Hippocampal formation (tissue), 2 donors: ENCODE measurements at places on chromosomes 12 and 14.
A peak's percentile ranks its signal among the peaks of the same experiment; 100 is the strongest.

DNA sequence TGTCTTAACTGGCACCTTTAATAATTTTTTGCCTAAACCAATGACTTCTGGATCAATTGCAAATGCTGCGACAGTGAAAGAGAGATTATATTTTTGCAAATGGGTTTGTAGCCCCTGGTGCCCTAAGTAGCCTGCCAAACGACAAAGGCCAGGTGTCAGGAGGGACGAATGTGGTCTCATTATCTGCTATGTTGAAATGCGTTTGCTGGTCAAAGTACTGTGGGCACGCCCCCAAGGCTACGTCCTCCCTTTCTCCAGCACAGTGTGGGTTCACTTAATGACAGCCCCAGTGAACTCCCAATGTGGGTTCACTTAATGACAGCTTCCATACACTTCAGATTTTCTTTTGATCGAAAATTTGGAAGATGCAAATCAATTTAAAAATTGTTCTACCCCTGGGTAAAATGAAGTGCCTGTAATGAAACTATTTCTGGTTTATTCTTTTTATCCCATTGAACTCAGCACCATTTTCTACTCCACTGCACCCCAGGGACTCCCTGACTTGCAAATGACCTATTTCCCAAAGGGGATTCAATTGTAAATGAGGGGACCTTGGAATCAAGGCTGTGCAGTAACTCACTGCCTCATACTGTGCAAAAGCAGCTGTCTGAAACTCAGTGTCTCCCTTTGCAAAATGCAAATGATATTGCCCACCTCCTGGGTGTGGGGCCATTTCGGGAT lies 1.4 kb downstream of the SERPINA11 start:
- no peak for DNase-seq

- DNase-seq: no peak
Observed at GRCh38 chr12:96104566-96104965, 69.2 kb upstream of the LTA4H start.

DNA sequence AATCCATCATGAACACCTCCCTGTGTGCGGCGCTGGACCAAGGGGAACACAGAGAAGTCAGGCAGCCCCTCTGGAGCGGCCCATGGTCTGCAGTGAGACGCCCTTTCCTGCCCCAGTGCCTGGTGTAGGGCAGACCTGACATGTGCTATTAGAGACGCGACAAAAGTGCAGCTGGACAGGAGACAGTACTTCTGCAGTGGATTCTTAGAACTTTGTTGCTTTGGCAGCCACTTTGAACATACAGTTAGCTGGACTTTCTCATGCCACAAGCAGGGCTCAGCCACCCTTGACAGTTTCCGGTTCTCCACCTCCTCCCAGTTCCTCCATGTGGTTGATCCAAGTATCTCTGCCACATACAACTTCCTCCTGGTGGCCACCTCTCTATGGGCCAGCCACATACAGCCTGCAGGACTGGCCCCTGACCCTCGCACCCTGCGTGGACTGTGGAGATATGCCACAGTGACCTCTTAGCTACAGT lies 45.9 kb downstream of the LGMN start:
- no peak for DNase-seq

- no peak for DNase-seq
Observed at GRCh38 chr12:112964067-112964670, 14.2 kb upstream of the OAS2 start.

- peak; percentile 14 for DNase-seq
Observed at GRCh38 chr14:20631880-20632389, 9.6 kb downstream of the OR6S1 start.

DNA sequence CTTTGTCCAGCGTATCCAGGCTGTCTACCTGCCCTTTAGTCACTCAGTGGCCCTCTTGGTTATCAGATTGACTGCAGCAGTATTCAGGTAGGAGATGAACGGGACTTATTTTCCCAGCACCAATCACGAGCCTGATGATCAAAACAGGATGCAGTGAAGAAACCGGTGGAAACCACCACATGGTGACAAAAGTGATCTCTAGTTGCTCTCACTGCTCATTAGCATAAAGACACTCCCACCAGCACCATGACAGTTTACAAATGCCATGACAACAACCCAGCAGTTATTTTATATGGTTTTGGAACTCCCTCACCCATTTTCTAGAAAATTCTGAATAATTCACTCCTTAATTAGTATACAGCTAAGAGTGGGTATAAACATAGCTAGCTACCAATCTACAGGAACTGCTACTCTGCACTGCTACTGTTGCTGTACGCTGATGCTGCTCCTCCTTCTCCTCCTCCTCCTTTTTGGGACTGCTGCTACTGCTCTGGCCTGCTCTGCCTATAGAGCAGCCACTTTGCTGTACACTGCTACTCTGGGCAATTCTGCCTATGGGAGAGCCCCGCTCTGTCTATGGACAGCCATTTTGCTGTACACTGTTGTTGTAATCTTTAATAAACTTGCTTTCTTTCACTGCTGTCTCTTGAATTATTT lies 142.5 kb upstream of the SSTR1 start:
- no peak for DNase-seq

- DNase-seq: no peak
Observed at GRCh38 chr12:130456375-130457199, 118.9 kb downstream of the PIWIL1 start.

- DNase-seq: no peak
Observed at GRCh38 chr12:39815746-39816145, 196.1 kb upstream of the ABCD2 start.

DNA sequence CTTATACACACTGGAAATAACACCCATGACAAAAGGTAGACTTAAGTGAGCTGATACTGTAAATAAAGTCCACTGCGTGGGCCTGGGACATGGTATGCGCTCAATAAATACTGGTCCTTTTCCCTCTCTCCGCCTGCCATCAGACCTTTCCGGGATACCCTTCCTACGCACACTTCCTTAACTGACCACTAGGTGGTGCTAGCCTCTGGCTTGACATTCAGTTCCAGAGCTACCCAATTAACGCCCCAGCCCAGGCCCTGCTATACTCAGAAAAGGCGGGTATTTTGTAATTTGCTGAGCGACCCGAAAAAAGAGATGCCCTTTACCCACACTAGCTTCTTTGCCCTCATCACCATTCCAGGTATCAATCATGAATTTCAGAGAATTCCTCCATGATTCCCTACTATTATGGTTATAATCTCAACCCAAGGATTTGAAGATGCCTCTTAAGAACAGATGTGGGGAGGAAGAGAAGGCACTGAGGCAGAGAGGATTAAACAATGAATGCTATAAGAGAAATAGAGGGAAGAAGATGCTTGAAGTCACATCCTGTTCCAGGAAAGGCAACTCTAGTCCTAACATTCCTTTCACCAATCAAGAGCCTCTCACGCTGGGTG lies 3.9 kb upstream of the LRP1 start:
- peak; percentile 69 for DNase-seq

DNA sequence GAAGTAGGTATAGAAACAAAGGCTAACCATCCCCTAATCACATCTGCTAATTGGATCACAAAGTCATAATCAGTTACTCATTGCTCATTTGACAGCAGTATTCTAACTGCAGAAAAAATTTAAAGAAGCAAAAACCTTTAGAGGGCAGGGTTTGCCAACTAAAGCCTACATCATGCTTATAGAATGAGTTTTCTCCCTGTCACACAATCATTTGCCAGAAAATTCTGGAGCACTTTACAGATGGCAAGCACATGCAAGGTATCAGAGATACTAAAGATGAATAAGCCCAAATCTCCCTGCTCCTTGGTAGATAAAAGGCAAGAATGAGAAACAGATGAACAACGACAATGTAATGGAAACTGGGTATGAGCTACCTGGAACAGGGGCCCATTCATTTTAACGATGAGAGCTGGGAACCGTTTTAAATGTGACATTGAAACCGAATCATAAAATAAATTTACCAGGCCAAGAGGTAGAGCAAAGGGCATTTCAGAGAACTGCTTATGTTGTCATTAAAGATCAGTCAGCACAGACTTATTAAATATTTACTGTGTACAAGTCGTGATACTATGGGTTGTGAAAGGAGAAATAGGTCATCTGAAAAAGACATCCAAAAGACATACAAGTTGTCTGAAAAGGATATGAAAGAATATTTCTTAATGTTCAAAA lies 211.4 kb upstream of the ABCD2 start:
- DNase-seq: no peak

DNA sequence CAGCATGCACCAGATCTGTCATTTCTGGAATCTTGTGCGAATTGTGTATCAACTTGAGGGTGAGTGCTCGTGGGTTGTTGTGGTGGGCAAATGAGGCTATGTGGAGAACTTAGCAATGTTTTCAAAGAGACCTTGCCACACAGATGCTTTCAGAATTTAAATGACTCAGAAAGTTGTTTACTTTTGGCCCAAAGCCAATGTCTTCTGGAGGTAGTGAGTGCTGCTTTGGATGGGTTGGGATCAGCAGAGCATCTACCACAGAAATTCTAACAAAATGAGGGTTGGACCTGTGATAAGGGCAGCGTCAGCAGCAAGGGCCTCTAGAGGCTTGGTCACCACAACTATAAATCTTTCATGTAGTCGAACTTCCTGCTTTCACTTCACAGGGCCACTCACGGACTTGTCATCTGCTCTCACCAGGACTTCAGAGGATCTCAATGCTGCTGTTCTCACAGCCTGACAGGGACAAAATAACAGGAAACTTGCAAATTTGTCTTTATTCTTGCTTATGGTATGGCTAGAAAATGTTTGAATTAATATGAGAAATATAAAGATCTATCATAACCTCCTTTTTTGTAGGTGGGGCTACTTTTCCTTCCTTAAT lies 111.4 kb downstream of the DACT1 start:
- DNase-seq: peak; percentile 40

GRCh38 chr12:103667125-103667524 lies 80.1 kb downstream of the STAB2 start:
- no peak for DNase-seq

DNA sequence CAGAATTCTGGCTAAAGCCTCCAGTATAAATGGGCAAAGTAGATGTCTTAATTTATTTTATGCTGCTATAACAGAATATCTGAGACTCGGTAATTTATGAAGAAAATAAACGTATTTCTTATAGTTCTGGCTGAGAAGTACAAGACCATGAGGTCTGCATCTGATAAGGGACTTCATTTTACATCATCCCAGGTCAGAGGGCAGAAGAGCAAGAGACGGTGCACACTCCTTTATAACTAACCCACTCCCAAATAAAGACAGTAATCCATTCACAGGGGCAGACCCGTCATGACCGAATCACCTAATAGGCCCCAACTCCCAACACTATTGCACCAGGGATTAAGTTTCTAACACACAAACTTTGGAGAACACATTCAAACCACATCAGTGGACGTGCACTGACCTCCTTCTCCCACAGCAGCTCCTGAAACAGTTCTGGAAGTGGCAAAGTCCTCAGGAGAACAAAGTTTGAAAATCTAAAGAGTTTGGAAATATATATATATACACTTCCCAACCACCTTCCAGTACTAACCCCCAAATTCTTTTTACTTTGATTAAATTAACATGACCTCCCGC lies 116.5 kb downstream of the MED13L start:
- no peak for DNase-seq

DNA sequence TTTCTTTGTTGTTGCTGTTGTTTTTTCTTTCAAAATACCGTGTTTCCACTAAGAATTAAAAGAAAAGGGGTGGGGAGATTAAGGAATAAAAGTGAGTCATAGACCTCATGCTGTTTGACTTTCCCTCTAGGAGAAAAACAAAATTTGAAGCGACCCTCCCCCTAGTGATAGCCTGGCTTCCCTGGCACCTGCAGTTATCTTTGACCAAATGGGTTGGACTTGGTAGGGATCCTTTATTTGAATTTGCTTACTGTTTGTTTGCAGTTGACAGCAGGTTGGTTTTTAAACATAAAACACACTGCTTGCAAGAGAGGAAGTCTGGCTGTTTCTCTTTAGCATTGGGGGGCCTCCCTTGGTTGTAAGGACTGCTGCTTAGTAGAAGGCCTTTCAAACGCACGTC lies 14.0 kb downstream of the OTX2 start:
- DNase-seq: no peak

GRCh38 chr12:29241821-29242591 lies 92.9 kb downstream of the FAR2 start:
- peak; percentile 11 for DNase-seq
